ENCODE measurements at places on chromosomes 1 and 21.

GRCh38 chr21:19590044-19590443 lies 1186.5 kb upstream of the TMPRSS15 start:
- no peak for DNase-seq

- DNase-seq: no peak
These were observed 22.1 kb upstream of the JUN start for GRCh38 chr1:58805716-58806571.

DNA sequence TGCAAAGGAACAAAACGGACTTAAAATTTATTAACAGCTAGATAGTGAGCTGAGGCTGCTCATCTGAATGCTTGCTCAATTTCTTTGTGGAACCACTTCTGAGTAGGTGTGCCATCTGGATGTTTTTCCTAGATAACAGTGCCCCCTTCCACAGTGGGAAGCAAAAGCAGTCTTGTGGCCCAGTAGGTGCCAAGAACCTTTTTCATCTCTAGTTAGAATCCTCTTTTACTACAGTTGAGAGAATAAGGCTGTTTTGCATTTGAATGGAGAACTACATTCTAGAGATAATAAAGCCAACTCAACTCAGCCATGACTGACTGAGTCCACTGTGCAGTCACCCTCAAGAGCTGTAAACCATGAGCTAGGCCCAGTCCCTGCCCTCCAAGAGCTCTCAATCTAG lies 13.3 kb downstream of the F3 start:
- DNase-seq: no peak

GRCh38 chr1:159883134-159883533 lies 16.8 kb downstream of the CFAP45 start:
- DNase-seq: no peak

DNA sequence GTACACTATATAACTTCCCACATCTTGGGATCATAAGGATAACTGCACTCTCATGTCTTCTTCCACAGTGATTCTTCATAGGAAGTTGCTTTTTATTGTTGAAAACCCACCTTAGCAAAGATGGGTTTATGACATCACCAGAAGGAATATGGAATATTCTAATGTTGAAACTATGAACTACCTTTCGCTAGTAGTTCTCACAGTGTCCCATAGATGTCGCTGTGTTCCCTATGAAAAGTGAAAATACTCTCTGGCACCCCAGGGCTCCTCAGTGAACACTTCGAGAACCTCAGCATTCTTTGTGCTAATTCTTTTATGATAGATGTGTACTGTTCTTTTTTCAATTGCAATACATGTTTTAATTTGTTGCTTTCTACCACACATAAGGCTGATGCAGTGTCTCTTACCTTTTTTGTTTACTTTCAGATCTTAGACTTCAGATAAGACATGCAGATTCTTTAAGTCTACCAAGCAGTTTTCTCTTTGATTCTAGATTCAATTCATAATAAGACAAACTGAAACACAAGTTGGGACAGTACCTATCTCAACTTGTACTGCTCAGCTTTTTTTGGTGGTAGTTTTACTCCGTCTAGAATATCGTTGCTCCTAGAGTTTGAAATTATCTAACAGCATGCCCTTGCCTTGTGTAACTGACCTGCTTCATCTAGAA lies 90.8 kb downstream of the GTF2B start:
- no peak for DNase-seq

DNA sequence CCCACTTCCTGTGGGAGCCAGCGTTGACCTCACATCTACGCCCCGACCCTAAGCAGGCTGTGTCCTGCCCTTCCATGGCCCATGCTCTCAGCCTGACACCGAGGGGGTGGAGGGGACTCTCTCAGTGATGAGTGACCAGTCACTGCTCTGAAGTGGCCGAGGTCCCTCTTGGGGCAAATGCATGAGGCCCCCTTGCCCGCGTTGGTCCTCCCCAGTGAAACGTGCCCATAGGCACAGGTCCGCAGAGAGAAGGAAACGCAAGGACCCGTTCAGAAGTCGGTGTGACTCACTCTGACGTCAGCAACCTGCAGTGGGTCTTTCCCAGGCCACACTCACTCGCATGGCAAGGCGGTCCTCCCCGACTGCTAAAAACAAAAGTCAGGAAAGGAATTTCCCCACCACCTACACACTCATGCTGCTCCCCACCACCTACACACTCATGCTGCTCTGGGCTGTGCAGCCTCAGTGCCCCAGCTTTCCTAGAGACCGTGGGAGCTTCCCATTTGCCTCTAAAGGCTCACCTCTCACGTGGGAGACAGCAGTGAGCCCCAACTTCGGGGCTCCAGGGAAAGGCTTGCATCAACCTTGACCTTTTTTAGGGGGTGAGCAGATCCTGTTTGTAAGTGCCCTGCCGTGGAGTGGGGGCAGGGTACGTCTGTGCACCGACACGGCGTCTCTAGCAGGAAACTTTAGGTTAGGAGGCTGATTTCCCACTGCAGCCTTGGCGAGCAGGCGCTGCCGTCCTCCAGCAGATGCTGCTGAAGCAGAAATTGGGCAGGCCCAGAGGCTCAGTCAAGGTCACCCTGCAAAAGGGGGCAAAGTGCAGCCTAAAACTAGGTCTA lies 11.4 kb downstream of the UBASH3A start:
- DNase-seq: peak; percentile 97

DNA sequence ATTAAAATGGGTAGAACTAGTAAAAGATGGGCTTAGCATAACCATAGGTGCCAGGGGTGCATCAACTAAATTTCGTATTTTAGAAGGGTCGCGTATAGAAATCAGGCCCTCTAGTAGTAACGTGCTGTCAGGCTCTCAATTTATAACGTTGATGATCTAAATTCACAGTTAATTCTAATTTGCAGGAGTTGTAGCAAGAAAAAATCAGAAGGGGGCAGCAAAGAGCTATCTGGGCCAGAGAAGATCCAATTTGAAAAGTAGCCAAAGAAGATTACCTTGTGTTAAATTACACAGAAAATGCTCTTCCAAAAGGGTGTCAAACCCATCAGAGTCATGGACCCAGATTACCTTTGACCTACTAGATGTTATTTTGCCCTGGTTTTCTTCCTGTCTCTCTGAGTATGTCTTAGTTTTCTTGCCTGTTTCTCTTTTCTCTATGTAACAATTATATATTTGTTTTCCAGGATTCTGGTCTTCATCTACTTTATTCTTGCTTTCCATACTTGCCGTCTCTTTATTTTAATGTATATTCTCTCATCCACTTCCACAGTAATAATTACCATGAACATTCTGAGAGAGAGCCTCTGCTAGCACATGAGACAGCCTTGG lies 1030.9 kb downstream of the AMY1C start:
- DNase-seq: no peak

Data from GM12878 (cell line).